Activated CD4-positive, alpha-beta T cell treated with anti-CD3 and anti-CD28 coated beads, Interleukin-2, amount 10 ng/mL, durations not matched to agents 7 days and 5 days (primary cell): ENCODE measurements at places on chromosomes 2 and 18.

- no peak for DNase-seq
Measured at GRCh38 chr2:226720948-226721347, 78.7 kb downstream of the IRS1 start.

GRCh38 chr2:136212426-136213378, 94.8 kb upstream of the CXCR4 start:
- no peak for DNase-seq

- peak; percentile 9 for DNase-seq
Measured at GRCh38 chr2:7773362-7774360, 856.4 kb downstream of the RNF144A start.

DNA sequence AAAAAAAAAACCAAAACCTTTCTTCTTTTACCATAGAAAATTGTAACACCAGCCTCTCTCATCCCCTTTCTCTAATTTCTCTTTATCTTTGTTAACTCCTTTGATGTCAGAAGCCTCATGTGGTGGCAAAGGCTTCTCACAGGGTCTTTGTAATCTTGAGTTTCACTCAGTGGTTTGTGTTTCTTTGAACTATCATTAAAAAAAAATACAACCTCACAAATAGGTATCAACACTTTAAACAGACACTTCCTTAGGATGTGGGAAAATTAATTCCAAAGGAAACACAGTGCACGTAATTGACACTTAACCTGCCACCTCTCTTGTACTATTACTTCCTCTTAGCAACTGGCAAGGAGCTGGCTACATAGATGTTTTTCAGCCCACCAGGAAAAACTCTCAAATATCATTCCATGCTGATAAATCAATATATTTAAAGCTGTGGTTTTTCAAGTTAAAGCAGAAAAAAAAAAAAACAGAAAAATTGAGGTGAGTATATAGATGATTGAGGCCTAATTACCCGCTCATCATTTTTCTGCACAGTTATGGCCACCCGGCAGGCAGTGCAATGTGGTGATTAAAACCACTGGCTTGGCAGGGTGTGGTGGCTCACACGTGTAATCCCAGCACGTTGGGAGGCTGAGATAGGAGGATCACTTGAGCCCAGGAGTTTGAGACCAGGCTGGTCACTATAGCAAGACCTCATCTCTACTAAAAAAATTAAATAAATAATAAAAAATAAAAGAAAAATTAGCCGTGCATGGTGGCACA, 193.5 kb downstream of the MYO3B start:
- peak; percentile 18 for DNase-seq

DNA sequence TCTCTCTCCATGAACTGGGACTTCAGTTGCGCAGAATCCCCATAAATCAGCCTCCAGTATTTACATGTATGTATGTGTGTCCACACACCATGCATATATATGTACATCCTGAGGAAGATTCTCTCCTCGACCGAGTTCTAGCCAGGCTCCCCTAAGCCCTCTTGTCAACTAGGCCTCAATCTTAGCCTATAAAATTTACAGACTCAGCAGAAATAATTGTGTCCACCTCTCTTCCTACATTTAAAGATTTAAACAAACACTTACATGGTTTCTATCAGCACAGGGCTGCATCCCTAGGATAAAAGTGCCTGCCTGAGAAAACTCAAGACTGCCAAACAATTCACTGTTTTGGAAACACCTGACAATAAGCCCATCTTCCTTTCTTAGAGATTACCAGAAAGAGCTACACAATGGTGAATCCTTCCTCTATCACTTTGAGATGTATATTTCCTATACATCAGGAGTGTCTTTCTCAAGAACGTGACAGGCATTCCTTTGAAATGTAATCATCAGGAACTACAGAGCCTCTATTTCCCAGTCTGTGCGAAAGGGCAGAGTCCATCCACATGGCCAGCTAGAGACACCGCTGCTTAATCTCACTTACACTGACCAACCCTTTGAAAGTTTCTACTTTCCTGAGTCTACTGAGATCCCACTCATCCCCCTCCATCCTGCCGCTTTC, 39.5 kb downstream of the ZNF519 start:
- DNase-seq, result no peak

- no peak for DNase-seq
Measured at GRCh38 chr2:178012639-178013038, 59.9 kb downstream of the PDE11A start.

GRCh38 chr2:190722061-190722759, 73.3 kb downstream of the NAB1 start:
- no peak for DNase-seq

DNA sequence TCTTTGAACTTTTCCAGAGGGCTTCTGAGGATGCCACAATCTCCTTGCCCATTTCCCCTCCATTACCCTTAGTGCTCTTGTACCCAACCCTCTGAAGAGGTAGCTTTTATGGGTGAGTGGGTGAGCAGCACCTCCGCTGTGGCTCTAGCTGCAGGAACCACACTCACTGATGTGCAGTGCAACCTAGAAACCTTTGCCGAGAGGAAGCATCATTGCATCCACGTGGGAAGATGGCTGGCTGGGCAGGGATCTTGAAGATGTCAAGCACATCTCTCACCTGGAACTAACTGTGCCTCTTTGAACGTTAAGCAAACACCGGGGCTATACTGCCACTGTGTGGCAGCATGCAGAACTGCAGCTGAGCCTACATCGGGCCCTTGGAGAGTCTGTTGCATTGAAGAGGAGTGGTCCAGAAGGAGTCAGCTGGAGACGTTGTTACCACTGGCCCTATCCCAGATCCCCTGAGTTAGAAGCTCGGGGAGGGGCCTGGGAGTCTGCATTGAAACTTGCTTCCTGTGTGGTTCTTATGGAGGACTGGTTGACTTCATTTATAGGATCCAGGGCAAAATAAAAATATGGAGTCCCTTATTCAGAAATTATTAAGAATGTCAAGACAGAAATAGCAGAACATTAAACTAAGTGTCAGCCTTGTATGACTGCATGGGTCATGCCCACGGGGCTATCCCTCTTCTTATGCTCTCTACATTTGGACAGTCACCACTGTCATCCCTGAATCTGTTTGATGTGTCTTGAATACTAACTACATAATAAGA, 28.7 kb downstream of the IGFBP5 start:
- DNase-seq, result peak; percentile 71

DNA sequence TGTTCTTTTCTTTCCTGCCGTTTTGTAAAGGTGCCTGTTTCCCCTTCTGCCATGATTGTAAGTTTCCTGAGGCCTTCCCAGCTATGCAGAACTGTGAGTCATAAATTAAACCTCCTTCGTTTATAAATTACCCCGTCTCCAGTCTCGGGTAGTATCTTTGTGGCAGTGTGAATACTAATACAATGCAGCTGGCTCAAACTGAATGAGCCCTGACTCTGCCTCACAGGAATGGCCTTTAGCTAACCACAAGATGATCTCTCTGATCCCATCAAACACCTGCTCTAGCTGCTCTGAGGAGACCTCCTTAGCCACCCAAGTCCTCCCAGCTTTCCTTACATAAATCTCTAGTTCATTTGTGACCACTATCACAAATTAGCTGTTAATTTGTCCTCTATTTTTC, 41.5 kb upstream of the CAB39 start:
- no peak for DNase-seq

- DNase-seq, result no peak
Measured at GRCh38 chr2:218924757-218925156, 34.7 kb upstream of the CDK5R2 start.

DNA sequence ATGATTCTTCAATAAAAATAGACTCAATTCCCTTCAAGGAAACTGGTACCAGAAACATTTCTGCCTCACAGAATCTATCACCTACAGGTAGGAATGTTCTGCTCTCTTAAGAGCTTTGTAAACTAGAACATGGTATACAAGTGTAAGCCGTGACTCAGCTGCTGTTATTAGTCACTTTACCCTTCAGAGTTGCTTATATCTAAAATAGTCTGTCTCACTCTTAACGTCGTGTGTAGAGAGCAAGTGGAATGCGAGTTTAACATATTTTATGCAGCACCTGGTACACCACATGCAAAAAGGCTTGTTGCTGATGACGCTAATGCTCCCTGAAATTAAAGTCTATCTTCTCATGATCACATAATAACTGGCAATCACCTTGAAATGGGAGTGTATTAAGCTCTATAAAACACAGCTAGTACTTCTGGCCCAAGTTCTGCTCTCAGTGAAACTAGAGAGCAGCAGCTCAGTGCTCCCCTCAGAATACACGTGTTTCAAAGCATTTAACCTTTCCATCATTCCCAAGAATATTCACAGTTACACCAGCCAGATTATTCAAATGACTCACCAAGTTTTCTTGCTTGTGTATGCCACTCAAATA, 420.0 kb downstream of the ZEB2 start:
- DNase-seq, result no peak

DNA sequence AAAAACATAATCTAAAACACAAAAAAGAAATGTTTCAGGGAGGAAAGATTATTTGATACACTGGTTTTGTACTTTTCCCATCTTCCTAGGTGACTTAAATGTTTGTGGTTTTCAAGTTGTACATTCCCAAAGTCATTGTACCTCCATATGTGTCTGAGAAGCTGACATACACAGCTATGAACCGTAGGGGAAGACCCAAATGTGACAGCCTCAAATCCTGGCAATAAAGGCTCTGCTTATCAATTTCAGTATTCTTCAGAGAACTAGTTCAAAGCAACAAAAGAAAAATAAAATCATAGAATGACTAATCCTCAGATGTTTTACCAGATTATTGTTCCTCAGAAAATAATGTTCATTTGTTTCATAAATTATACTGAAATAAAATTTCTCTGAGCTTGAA, 2.5 kb downstream of the DYNC2LI1 start:
- no peak for DNase-seq

DNA sequence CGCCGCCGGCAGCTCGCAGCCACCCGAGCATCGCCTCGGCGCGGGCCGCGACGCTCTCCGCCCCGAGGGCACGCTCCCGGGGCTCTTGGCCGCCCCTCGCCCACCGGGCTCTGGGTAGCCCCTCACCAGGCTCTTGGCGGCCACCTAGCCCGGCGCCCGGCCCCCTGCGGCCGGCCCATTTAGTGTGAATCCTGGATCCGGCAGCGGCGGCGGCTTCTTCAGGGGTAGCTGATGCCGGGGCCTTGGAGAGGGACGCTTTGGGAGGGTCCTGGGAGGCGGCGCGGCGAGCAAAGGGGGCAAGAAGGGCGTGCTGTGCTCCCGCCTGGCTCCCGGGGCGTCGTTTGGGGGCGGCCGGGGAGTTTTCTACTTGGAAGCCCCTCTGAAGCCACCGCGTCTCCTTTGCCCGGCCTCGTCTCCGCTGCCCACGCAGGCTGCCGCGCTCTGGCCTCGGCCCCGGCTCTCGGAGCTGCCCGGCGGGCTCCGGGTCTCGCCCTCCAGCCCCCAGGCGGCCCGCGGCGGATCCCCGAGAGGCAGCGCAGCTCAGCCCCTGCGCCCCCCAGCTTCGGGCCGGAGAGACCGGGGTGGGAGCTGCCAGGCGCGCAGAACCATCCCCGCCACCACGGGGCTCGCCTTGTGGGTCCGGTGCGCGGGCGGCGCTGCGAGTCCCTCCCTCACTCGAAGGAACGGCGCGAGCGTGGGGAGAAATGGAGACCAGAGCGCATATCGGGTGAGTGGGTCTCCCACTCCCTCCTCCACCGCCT, 509 bp downstream of the PIEZO2 start:
- no peak for DNase-seq

DNA sequence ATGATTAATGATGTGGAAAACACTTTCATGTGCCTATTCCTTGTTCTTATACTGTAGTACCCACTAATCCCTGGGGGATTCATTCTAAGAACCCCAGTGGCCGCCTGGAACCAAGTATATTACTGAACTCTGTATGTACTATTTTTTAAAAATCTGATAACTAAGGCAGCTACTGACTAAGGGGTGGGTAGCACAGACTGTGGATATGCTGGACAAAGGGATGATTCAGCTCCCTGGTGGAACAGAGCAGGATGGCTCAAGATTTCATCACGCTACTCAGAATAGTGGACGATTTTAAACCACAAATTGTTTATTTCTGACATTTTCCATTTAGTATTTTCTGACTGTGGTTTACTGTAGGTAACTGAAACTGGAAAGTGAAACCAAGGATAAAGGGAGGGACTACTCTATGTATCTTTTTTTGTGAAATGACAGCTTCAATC, 41.8 kb upstream of the CDC42EP3 start:
- no peak for DNase-seq
